ENCODE measurements at places on chromosomes 6 and 20. TPM values are rescaled to one million over a fixed set of nuclear protein-coding genes. Genes with fewer than 3 reads are reported as not detected.
A peak's percentile ranks its signal among the peaks of the same experiment; 100 is the strongest.

- DNase-seq = no peak
These were observed 474.1 kb downstream of the RNF144B start for GRCh38 chr6:18861204-18861603.

The SYCP2 gene
- 0.94 TPM for total RNA-seq

GRCh38 chr6:3353213-3353903 is 94.6 kb downstream of the PSMG4 start:
- DNase-seq = no peak

DNA sequence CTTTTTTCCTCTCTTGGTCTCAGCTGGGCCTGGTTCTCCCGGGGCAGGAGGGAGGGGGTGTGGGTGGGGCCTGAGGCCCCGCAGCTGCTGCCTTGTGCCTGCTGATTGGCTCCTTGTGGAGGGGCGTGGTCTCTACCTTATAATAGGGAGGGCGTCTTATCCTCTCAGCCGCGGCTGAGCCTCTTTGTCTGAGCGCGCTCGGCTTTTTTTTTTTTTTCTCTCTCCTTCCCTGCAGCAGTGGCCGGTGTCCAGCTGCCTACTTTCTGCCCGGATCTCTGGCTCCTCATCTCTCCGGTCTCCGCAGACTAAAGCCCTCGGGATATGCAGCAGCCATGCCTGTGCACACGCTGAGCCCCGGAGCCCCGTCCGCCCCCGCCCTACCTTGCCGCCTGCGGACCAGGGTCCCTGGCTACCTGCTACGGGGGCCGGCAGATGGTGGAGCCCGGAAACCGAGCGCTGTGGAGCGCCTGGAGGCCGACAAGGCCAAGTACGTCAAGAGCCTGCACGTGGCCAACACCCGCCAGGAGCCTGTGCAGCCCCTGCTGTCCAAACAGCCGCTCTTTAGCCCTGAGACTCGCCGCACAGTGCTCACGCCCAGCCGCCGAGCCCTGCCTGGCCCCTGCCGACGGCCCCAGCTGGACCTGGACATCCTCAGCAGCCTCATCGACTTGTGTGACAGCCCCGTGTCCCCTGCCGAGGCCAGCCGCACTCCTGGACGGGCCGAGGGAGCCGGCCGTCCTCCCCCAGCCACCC is 11.1 kb downstream of the FAM110A start:
- peak; percentile 93 for DNase-seq

The CCM2L gene
- total RNA-seq = 7.0 TPM

GRCh38 chr6:48318670-48319069 is 207.7 kb upstream of the PTCHD4 start:
- no peak for DNase-seq

The TMEM74B gene
- 2.7 TPM for total RNA-seq

- no peak for DNase-seq
These were observed 62.1 kb downstream of the FOXO3 start for GRCh38 chr6:108622641-108623298.

The TNXB gene
- total RNA-seq = 59.9 TPM

DNA sequence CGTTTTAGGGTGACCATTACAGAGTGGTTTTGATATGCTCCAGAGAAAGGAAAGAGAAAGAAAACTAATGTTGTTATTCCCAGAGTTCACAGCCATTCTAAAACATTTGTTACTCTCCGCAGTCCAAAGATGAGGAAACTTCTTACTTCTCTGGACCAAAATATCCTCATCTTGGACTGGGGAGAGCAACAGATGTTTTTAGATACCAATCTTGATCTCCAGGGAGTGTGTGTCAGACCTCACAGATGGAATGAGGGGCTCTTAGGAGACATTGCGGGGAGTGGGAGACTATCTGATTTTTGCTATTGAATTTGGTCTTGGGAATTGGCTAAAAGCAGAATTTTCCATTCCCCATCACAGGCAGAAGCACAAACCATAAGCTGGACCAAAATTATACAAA is 110.8 kb downstream of the TNFAIP3 start:
- DNase-seq = no peak

DNA sequence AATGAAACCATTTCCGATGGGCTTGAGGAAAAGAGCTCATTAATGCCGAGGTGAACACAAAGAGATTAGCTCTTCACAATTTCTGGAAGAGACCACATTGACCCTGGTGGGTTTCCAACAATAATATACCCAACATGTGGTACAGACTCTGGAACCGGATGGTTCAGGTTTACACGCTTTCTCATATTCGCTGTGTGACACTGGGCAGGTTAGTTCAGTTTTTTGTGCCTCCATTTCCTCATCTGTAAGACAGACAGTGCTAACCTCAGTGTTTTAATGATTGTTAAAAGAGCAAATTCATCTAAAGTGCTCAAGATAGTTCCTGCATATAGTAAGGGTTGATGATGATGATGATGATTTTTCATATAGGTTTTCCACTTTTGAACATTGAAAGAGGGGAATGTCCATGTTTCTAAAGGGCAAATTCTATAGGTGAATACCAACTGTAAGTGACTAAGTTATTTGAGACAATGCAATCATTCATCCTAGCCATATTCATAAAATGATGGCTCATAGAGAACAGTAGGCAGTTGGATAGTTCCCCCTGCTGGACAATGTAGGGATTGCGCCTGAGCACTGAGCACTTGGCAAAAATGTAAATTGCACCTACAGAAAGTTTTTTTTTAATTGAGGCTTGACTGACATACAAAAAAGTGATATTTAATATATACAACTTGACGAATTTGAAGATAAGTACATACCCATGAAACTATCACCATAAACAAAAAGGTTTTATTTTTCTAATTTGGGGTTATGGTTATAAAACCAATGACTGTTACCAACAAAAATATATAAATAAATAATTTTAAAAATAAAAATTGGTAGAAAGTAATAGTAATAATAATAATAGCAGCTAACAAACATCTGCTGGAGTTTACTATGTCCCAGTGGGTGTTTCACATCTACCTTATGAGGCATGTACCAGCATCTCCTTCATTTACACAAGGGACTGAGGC is 2.1 kb upstream of the PERP start:
- no peak for DNase-seq

DNA sequence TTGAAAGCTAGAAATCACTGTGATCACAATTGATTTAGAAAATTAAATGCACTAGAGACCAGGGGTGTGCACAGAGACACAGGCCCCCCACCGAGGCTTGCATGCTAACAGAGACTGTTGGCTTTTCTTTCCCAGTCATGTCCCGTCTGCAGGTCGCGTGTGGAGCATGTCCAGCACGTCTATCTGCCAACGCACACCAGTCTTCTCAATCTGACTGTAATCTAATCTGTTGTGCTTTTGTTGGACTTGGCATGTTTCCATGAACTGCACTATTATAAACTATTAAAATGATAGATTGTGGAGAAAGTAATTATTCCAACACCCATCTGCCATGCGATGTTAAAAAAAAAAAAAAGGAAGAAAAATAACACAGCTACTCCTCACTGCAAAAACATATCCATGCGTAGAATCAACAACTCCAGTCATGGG is 17.7 kb downstream of the MYLIP start:
- no peak for DNase-seq

DNA sequence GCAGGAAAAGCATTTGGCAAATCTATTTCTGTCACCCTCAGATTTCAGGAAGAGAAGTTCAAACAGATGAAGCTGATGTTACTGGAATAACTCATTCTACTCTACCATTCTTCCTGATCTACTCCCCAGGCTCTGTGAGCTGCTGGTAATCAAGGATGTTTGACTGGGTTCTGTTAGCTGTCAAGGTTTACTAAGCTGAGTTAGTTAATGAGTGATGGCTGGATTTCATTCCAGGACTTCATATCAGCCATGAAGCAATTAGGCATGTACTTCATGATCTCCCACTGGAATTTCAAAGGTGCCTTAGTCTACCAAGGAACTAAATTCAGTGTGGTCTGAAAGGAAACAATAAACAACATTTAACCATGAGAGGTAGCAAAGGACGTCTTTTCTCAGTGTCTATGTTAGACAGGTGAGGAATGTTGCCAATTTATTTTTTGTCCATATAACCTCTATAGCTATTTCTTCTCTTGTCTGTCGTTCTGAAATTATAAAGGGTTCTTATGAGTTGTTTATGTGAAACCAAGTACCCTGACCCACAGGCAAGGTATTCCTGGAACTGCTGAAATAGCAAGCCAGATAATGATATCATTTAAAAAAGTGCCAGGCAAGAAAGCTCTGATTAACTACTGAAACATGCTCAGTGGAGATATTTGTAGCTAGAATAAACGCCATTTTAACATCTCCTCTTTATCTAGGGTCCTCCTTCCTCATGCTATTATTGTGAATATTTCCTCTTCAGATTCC is 112.9 kb downstream of the BACH2 start:
- no peak for DNase-seq

GRCh38 chr6:91276315-91276714 is 689.4 kb upstream of the MAP3K7 start:
- no peak for DNase-seq

DNA sequence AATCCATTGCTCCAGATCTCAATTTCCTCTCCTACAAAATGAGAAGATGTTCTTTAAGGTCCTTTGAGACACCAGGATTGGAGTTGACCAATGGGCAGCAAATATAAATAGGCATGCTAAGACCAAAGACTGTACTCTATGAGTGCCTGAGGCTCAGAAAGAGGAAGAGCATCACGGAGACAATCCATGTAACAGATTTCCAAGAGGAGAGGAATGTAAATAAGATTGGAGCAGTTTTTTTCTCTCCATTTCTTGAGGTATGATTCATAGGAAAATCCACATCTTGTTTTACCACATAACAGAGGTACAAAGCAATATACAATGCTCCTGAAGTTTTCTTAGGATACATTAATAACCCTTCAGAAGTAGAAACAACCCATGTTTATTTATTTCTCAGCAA is 109.8 kb downstream of the UBE3D start:
- DNase-seq = no peak

DNA sequence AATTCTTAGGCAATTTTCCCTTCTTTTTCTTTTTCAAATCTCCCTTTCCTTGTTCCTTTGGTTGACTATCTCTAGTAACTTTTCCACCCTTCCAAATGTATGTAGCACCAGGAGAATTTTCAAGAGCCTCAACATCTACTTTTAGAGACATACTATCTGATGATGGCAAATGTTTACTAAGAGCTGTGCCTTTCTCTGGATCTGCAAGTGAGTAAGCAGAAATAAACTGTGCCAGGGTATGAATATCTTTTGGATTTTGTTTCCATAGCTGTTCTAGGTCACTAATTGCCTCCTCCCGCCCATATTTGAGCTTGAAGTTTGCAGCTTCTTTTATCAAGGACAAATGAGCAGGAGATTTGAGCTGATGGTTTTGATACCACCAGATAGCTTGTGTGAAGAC is 69.5 kb downstream of the GTF2H5 start:
- no peak for DNase-seq

The SCGN gene
- not detected for total RNA-seq

DNA sequence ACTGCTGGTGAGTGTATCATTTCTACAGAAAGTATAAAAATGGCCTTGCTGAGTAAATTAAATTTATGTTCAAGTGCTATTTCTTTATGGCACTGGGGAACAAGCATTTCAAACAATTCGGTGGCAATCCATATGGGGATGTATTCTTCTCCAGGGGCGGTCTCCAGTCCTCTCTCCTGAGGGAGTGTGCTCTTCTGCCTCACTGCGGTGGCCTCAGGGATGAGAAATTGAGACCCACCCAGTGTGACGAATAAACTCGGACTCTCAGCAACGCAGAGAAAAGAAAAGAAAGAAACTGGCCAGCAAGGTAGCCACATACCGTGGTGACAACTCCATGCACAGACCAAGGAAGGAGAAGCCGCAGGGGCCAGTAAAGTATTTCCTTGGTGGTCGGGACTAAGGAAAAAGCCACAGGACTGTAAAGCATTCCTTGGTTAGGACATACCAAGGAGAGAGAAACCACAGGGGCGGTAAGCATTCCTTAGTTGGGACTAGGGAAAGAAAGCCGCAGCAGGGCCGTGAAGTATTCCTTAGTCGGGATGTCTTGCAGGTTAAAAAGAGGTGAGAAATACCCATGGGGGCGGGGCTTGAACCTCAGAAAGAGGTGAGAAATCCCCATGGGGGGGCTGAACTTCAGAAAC is 13.6 kb upstream of the GOPC start:
- DNase-seq = no peak

The LINC00237 gene
- not detected for total RNA-seq

- no peak for DNase-seq
These were observed 779.6 kb downstream of the MAFB start for GRCh38 chr20:39909447-39909846.

DNA sequence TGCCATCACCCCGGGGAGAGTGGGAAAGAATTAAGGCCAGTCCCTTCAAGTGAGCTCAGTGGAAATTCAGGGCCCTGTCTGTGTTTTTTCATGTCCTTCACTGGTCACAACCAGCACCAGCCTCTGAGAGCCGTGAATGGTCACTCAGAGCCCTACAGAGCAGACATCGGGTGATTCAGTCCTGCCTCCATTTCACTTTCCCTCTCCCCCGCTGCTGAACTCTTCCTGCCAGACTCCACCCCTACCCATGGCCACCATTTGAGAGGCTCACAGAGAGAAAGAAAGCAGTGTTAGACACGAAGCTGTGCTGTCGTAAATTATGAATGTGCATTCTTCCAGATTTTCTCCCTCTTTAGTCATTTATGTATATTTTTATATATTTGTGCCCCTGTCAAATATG is 5.4 kb downstream of the R3HDML start:
- DNase-seq = no peak

The MYCT1 gene
- total RNA-seq = 9.6 TPM

The OPN5 gene
- total RNA-seq = not detected

GRCh38 chr6:150525300-150525699 is 74.4 kb upstream of the PLEKHG1 start:
- no peak for DNase-seq

The SYNGAP1 gene
- 9.0 TPM for total RNA-seq

DNA sequence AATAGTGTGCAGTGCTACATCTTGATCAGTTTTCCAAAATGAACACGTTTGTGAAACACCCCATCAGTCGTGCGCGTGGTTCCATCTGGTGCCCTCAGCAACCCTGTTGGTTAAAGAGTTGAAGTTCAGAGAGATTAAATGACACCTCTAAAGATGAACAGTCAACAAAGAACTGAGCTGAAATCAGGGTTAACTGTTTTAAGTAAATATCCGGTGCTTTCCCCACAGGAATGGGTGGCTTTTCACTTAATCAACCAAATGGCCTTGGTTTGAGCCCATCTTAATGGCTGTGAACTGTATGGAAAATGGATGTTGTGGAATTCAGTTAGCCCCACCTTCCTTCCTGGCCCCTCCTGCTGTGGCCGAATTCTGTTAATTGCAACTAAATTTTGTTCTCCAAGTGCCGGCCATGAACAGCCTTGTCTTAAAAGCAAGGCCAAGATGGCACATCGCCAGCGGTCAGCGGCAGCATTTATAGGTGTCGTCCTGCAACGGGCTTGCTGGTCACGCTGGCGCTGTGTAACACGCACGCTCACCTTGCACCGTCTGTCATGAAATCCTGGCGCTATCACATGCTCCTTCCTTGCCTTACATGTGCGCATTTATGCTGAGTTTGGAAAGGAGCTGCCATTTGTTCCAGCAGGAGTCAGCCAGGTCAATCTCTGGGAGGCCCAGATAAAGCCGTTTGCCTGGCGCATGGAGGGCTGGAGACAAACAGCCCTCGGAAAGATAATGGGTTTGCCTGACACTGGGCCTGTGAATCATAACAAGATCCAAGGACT is 164.5 kb downstream of the ERMARD start:
- no peak for DNase-seq

Measured in cardiac septum (tissue), 1 donor.